ENCODE measurements at places on chromosomes 13 and 19.
A peak's percentile ranks its signal among the peaks of the same experiment; 100 is the strongest.

DNA sequence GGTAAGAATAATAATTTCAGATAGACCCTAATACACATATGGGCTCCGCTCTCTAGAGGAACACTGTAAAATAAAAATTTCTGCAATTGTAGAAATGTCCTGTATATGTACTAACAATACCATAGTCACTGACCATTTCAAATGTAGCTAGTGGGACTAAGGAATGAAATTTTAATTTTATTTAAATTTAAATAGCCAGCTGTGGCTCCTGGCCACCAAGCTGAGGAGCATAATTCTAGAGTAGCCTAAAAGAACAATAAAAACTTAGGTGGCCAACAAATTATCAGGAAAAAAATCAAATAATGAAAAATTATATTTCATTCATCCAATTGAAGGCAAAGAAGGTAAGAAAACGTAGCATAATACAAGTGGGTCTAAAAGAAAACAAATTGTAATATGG, 240.9 kb upstream of the MIR17HG start:
- H3K4me3 ChIP-seq = no peak overlapping the region
- DNase-seq = no peak
- no peaks in the 10 kb centered on the region for H3K27me3 ChIP-seq

DNA sequence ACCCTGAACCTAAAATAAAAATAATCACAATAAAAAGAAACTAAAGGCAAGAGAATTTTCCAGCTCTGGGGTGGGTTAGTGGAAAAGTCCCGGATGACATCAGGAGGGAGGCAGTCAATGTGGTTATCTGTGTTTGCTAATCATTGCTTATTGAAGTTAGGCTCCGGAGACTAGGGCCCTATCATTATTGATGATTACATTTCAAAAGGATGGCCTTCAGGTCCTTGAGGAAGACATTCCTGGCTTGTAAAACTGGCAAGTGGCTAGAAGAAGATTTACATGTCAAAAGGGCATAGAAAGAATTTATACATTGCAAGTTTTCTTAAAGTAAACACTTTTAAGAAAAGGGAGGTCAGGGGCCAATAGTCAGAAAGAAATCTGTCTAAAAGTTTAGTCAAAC, 123.4 kb downstream of the POSTN start:
- DNase-seq = no peak
- H3K27ac ChIP-seq = no peak overlapping the region
- no peaks in the 10 kb centered on the region for H3K4me1 ChIP-seq
- H3K27me3 ChIP-seq = no peaks in the 10 kb centered on the region
- no peak overlapping the region for H3K4me3 ChIP-seq
- no peaks in the 10 kb centered on the region for H3K36me3 ChIP-seq

DNA sequence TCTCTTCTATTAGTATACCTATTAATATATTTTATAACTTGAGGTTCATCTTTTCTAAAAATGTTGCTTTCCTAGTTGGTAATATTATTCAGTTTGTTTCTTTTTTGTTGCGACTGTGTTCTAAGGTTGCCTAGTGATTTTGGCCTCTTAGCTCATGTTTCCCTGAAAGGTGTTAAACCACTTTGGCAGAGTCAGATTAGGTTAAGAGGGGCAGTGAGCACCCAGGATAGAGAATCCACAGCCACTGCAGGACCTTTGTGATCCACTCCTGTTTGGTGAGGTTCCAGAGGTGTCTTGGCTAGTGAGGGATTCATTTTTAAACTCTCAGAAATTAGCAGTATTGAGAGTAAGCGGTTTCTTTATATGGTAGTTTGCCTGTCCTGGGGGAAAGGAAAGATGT, 14.9 kb upstream of the GPR18 start:
- no peak for DNase-seq
- no peak overlapping the region for H3K4me3 ChIP-seq
- H3K4me1 ChIP-seq = no peaks in the 10 kb centered on the region
- H3K36me3 ChIP-seq = no peaks in the 10 kb centered on the region
- H3K27me3 ChIP-seq = no peaks in the 10 kb centered on the region
- H3K27ac ChIP-seq = no peak overlapping the region

DNA sequence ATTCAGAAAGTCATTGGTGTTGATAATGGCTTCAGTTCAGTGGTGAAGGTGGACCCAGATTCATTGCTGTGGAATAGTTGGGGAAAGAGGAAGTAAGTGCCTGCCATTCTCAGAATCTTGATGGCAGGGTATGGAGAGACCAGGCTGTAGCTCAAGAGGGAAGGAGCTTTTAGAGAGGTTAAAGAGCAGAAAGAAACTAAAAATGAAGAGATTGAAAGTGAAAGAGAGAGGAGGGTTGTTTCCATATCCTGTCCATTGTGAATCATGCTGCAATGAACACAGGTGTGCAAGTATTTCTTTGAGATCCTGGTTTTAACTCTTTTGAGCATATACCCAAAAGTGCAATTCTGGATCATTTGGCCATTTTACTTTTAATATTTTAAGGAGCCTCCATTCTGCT, 12.5 kb downstream of the GJB6 start:
- no peaks in the 10 kb centered on the region for H3K27me3 ChIP-seq
- H3K27ac ChIP-seq = no peak overlapping the region
- no peak for DNase-seq
- H3K4me3 ChIP-seq = no peak overlapping the region
- no peaks in the 10 kb centered on the region for H3K36me3 ChIP-seq
- H3K4me1 ChIP-seq = no peaks in the 10 kb centered on the region

GRCh38 chr13:37488726-37489125, 109.8 kb downstream of the POSTN start:
- H3K27ac ChIP-seq = peak overlapping the region; percentile 40
- H3K4me3 ChIP-seq = no peak overlapping the region
- no peaks in the 10 kb centered on the region for H3K36me3 ChIP-seq
- no peaks in the 10 kb centered on the region for H3K27me3 ChIP-seq
- no peak for DNase-seq

DNA sequence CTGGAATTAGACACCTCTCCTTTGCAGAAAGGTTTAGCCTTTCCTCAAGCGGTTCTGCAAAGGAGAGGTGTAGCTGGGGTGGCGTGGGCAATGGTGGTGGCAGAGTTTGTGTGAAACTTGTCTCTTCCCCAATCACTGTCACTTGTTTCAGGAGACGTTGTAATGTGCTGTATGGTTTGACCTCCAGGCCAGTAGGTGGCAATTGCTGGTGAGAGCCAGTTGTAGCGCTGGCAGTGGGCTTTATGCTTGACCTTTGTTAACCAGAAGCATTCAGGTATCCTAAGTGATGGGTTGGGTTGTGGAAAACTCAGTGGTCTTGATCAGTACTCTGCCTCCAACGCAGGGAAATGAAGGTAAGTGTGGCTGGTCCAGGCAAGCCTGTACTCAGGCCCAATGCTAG, 12.7 kb upstream of the LILRA5 start:
- DNase-seq = no peak
- H3K4me3 ChIP-seq = no peak overlapping the region
- H3K27ac ChIP-seq = no peak overlapping the region
- H3K27me3 ChIP-seq = no peaks in the 10 kb centered on the region
